Aortic smooth muscle cell (primary cell): ENCODE measurements at places on chromosomes 7 and 10. TPM values are rescaled to one million over a fixed set of nuclear protein-coding genes. Genes with fewer than 3 reads are reported as not detected.

The UPK3B gene
- total RNA-seq = 0.19 and 0.26 TPM in 2 replicates

The FAM237B gene
- not detected in 2 replicates for total RNA-seq

The DYDC2 gene
- not detected in 2 replicates for total RNA-seq

The TFPI2 gene
- total RNA-seq = 136 and 338 TPM in 2 replicates

The RNLS gene
- total RNA-seq = 10.4 and 11.6 TPM in 2 replicates

The AKR1C4 gene
- total RNA-seq = not detected in 2 replicates

The CCDC7 gene
- 12.4 and 16.8 TPM in 2 replicates for total RNA-seq

The HHEX gene
- total RNA-seq = 1.6 and 4.6 TPM in 2 replicates

The C10orf143 gene
- 0.92 and 0.93 TPM in 2 replicates for total RNA-seq

The TMEM196 gene
- not detected in 2 replicates for total RNA-seq

The GRID2IP gene
- total RNA-seq = not detected in 2 replicates

The UNCX gene
- not detected in 2 replicates for total RNA-seq

The AMZ1 gene
- 0.12 and 0.40 TPM in 2 replicates for total RNA-seq

The LRRTM3 gene
- total RNA-seq = not detected in 2 replicates

The TMEM176A gene
- total RNA-seq = not detected in 2 replicates

The TAS2R5 gene
- total RNA-seq = 0.79 and 0.81 TPM in 2 replicates

The BMPR1A gene
- 54.3 and 64.3 TPM in 2 replicates for total RNA-seq

The PON3 gene
- total RNA-seq = 0.06 TPM in 1 of 2 replicates, not detected in the other

The LFNG gene
- 0.93 and 1.7 TPM in 2 replicates for total RNA-seq

The BAMBI gene
- total RNA-seq = 6.1 and 7.3 TPM in 2 replicates

The NPC1L1 gene
- total RNA-seq = not detected in 2 replicates

The PRSS37 gene
- not detected in 2 replicates for total RNA-seq

The ASB15 gene
- not detected in 2 replicates for total RNA-seq

The OGDHL gene
- 0.26 and 0.68 TPM in 2 replicates for total RNA-seq

The SNX10 gene
- 0.13 TPM in 1 of 2 replicates, not detected in the other for total RNA-seq

The ATP6V1F gene
- 83.3 and 92.7 TPM in 2 replicates for total RNA-seq

The LRRN3 gene
- 12.4 and 42.8 TPM in 2 replicates for total RNA-seq

The TMEM176B gene
- 0.13 TPM in 1 of 2 replicates, not detected in the other for total RNA-seq

The VSTM4 gene
- total RNA-seq = 5.2 TPM in 2 replicates

The TAF6 gene
- total RNA-seq = 22.3 and 25.1 TPM in 2 replicates
